HS-27A (cell line): ENCODE measurements at places on chromosomes 4 and X.

- DNase-seq = peak; percentile 27
Measured at GRCh38 chr4:150647008-150647407, 65.1 kb downstream of the MAB21L2 start.

GRCh38 chr4:84470204-84470785, 28.8 kb downstream of the NKX6-1 start:
- no peak for DNase-seq

DNA sequence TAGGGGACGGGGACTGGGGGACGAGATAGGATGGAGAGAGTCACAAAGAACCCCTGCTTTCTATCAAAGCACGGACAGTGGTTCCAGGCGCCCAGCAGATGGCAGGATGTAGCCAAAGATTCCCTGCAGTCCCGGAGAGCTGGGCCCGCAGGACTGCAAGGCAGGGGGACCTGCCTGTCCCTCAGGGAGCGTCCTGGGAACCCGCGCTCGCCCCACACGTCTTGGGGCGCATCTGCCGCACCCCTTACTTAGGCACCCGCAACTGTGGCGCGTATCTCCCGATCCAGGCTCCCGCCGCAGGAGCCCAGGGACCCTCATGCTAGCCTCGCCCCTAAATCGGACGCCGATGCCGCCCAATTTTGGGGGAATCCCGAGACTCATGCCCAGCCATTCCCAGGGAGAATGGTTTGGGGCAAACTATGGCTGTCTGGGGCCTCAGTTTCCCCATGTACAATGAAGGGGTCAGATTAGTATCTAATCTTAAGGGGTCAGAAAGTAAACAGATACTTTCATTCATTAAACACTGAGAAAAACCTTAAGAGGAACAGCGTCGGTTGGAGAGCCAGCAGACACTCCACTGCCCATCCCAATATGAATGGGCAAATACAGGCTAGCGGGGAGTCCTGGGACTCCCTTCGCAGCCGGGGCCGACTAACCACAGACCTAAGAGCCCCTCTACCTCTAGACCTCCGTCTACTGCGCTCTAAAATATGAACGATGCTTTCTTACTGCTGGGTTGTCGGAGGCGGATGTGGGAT, 581 bp upstream of the STK32B start:
- no peak for DNase-seq

GRCh38 chr4:105996845-105997244, 101.6 kb downstream of the NPNT start:
- no peak for DNase-seq

DNA sequence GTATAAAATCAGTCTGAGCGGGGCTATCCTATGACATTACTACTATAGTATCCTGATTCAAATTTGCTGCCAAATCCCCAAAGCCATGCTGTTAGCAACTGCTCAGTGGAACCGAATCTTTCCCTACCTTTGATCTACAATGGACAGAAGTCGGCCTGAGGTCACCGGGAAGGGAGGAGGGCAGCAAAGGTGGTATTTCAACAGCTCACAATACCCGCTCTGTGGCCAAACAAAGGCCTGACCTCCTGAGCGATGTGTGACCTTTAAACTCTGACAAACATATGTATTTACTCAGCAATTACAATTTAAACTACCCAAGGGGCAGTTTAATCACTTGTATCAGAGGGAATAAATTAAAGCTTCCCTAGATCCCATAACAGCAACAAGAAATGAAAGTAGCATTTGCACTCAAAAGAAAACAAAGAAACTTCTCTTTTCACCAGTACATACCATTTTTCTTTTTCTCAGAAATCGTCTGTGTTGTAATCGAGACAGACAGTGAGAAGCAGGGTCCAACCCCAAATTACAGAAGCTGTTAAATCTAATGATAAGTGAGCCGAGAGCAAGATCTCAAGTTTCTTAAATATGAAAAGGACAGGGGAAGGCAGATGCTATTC, 11.6 kb upstream of the TMEM128 start:
- no peak for DNase-seq

DNA sequence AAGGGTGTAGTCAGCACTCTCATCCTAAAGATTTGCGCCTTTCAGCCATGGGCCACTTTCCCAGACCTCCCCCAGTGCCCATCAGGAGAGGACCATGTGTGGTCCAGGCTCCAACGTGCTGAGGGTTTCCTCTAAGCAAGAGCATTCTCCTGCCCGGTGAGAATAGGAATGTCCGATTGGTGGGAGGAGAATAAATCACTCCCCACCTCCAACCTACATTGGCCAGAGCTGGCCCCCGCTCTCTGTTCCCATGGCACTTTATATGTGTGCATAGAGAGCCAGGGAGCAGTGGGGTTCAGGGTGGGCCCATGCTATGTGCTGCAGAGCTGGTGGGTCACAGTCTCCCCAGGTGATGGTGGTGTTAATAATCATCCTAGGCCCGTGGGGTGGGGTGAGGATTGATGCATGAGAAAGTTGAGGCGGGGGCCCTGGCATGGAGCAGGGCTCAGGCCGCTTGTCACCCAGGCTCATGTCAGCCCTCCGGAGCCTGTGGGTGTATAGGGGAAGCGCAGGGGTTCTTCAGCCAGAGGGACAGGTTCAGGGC, 6.8 kb upstream of the SORCS2 start:
- no peak for DNase-seq

DNA sequence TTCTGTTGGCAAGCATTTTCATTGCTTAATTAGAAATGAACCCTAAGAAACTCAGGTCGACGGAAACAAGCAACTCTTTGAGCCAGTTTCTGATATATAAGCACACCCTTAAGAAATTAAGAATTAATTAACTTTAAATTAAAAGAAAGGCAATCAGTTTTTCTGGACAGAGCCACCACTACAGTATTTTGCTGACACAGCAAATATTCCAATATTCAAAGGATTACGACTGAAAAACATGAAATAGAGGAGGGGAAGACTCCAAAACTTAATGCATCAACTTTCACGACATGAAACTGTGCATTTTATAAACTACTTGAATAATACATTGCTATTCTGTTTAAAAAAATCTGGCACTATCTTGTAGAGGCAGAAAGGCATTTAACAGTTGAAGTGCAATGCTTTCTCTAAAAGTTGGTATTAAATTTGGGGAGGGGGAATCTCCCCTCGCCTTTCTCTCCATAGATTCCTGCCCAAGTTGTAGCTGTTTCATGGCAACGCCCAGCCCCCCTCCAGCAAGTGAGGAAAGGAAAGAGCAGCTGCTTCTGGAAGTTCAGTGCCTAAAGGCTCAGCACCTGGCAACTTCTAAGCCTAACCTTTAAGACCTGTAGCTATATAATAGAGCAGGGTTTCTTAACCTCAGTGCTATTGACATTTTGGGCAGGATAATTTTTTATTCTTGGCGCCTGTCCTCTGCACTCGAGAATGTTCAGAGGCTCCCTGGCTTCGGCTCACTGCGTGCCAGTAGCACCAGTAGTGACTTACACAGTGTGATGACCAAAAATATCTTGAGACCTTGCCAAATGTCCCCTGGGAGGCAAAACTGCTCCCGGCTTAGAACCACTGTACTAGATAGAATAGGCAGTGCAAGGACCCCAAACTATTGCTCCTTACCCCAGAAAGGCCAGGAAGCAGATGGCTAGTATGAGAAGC, 6.7 kb upstream of the ZCCHC18 start:
- DNase-seq = no peak

GRCh38 chr4:155033604-155034003, 174.8 kb upstream of the NPY2R start:
- no peak for DNase-seq

GRCh38 chr4:151725087-151725486, 35.7 kb downstream of the GATB start:
- no peak for DNase-seq

DNA sequence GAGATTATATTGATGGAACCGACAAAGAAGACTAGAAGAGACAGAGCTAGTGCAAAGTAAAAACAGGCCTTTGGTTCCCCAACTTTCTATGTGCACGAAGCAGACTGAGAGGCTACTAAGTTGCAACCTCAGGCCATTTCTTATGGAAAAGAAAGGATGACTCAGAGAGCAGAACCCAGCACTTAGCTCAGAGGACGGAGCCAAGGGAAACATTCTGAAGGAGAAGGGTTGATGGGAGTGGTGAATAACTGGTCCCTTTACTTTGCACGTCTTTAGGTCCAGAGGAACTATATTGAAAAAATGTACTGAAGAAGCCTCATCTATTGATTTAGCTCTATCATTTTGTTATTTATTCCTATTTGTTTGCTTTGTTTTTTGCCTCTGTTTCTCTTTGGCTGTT, 182.1 kb downstream of the CPE start:
- no peak for DNase-seq

DNA sequence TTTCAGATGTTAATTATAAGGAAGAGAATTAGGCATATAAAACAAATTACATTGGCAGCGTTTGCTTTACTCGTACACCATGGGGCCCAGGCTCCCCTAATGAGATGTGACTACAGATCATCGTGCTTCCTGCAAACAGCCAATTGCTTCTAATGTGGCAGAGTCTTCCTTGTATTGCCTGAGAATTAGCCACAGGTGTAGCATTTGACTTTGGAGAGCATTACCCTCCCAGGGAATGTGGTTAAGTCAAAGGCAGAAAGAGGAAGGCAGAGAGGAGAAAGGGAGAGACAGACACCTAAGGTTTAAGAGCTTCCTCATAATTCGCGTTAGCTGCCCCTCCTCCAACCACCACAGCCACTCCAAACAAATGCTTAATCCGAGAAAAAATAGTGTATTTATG, 97.0 kb downstream of the MID1IP1 start:
- DNase-seq = no peak
